Peyer's patch (tissue), 4 donors: ENCODE measurements at places on chromosomes 12 and 14. TPM values are rescaled to one million over a fixed set of nuclear protein-coding genes. Genes with fewer than 3 reads are reported as not detected.
A peak's percentile ranks its signal among the peaks of the same experiment; 100 is the strongest.

DNA sequence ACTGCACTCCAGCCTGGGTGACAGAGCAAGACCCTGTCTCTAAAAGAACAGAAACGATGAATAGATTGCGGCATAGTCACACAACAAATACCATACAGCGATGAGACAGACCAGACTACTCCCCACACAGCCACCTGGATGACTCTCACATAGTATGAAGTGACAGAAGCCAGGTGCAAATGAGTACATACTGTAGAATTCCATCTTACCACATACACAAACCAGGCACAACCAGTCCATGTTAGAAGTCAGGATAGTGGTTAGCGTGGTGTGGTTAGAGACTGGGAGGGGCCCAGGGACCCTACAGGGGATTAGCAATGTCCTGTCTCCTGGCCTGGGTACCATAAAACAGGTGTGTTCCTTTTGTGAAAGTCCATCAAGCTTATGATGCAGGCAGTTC, 53.8 kb downstream of the FAM222A start:
- no peak overlapping the region for H3K4me3 ChIP-seq
- no peaks in the 10 kb centered on the region for H3K36me3 ChIP-seq
- no peak for DNase-seq
- H3K27ac ChIP-seq, result no peak overlapping the region

DNA sequence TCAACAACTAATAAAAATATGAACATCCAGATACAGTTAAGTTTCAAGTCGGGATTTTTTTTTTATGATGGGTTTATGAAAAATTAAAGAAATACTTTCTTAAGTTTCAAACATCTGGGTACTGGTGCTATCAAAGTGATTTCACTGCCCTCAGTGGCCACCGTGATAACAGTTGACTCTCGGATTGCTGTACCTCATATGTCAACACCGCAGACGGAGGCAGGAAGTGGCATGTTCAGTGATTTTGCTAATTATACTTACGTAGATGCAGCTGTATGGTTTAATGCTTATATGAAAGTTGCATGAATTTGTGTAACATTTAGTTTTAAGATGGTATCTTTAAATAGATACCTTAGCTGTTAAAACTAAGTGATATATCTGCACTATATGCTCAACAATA, 20.8 kb upstream of the FBLN5 start:
- H3K4me3 ChIP-seq, result no peak overlapping the region
- H3K27me3 ChIP-seq, result no peaks in the 10 kb centered on the region
- no peak overlapping the region for H3K27ac ChIP-seq
- peak; percentile 34 for DNase-seq

- peaks cover 8% of the 10 kb centered on the region for H3K4me1 ChIP-seq
- no peak for DNase-seq
- H3K4me3 ChIP-seq, result peak overlapping the region; percentile 97
- no peaks in the 10 kb centered on the region for H3K27me3 ChIP-seq
- no peaks in the 10 kb centered on the region for H3K36me3 ChIP-seq
Measured at GRCh38 chr12:30754383-30754749, 385 bp downstream of the CAPRIN2 start.

GRCh38 chr12:111100003-111100402, 179.6 kb upstream of the MYL2 start:
- no peaks in the 10 kb centered on the region for H3K36me3 ChIP-seq
- H3K27ac ChIP-seq, result no peak overlapping the region
- DNase-seq, result no peak
- H3K4me3 ChIP-seq, result no peak overlapping the region

- no peak overlapping the region for H3K27ac ChIP-seq
- H3K4me1 ChIP-seq, result peaks cover 6% of the 10 kb centered on the region
- H3K4me3 ChIP-seq, result no peak overlapping the region
- no peaks in the 10 kb centered on the region for H3K27me3 ChIP-seq
- no peak for DNase-seq
- no peaks in the 10 kb centered on the region for H3K36me3 ChIP-seq
Measured at GRCh38 chr12:47652521-47653234, 53.2 kb downstream of the RPAP3 start.

- H3K4me1 ChIP-seq, result no peaks in the 10 kb centered on the region
- H3K4me3 ChIP-seq, result no peak overlapping the region
- no peaks in the 10 kb centered on the region for H3K36me3 ChIP-seq
Measured at GRCh38 chr12:480831-481816, 21.4 kb downstream of the B4GALNT3 start.

GRCh38 chr12:7374423-7375144, 69.4 kb downstream of the CD163L1 start:
- H3K27ac ChIP-seq, result no peak overlapping the region
- DNase-seq, result peak; percentile 57
- no peaks in the 10 kb centered on the region for H3K27me3 ChIP-seq
- no peaks in the 10 kb centered on the region for H3K36me3 ChIP-seq
- no peak overlapping the region for H3K4me3 ChIP-seq
- H3K4me1 ChIP-seq, result no peaks in the 10 kb centered on the region

DNA sequence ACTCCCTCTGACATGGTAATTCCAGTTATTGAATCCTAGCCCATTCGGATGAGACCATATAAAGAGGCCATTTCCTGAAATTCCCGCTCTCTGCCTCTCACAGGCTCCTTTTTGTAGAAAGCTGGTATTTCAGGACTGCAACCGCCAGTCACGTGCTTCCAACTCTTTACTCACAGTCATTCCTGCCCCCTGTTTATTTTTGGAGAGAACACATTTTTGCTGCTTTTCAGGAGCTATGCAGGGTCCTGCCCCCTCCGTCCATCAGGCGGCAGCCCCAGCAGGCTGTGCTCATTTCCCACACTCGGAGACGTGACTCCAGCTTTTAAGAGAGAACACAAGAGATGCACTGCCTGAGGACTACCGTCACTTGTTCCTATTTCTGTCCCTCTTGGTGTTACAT, 26.8 kb downstream of the IFT43 start:
- no peak overlapping the region for H3K4me3 ChIP-seq
- DNase-seq, result no peak
- H3K4me1 ChIP-seq, result no peaks in the 10 kb centered on the region
- H3K36me3 ChIP-seq, result no peaks in the 10 kb centered on the region
- peak overlapping the region; percentile 55 for H3K27ac ChIP-seq

DNA sequence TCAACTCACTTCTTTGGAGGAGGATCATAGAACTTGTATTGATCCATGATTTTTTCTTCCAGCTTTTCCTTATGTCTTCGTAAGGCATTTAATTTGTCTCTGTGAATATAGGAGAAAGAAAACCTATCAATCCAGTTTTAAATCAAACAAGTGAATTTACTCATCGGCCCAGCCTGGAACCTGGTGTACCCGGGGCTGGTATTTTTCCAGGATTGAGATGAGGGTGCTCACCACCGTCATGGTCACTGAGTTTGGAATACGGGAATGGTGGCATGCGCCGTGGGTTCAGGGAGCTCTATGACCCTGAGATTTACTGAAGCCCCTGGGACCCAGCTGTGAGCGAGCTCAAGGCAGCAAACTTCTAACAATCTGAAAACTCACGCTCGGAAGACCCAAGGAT, 46.5 kb upstream of the GPR68 start:
- H3K36me3 ChIP-seq, result no peaks in the 10 kb centered on the region
- H3K4me3 ChIP-seq, result no peak overlapping the region
- no peak for DNase-seq
- H3K27ac ChIP-seq, result no peak overlapping the region
- H3K27me3 ChIP-seq, result no peaks in the 10 kb centered on the region

DNA sequence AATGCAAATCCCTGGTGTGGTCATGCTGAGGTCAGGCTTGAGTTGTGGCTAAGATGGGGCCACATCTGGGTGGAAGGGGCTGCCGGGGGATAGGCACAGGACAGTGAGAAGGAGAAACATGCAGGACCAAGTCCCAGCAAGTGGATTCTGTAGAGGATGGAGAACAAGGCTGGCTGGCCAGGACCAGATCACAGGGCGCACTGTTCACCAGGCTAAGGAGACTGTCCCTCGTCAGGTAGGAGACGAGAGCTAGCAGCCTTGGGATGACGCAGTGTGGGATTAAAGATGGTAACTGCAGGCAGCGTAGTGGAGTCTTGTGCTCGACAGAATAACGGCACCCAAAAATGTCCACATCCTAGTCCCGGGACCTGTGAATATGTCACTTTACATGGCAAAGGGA, 336.1 kb downstream of the BCL11B start:
- no peak overlapping the region for H3K4me3 ChIP-seq
- no peak for DNase-seq
- no peaks in the 10 kb centered on the region for H3K36me3 ChIP-seq
- no peaks in the 10 kb centered on the region for H3K4me1 ChIP-seq
- H3K27me3 ChIP-seq, result no peaks in the 10 kb centered on the region

DNA sequence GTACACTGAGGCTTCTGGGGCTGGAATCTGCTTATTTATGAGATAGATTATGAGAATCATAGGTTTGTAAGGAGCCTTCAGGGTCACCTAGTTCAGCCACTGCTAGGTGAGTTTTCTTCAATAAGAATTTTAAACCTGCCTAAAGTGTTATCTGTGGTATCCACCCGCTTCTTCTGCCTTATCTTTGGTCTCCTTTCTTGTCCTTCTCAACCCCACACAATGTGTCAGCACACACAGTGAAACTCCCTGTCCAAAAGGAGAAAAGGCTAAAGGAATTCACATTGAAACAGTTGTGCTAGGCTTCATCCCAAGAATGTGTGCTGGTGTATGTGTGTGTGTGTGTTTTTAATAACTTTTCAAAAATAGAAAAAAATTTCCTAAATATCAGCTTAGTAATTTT, 259.3 kb upstream of the BTG1 start:
- no peaks in the 10 kb centered on the region for H3K27me3 ChIP-seq
- DNase-seq, result no peak
- no peaks in the 10 kb centered on the region for H3K4me1 ChIP-seq
- H3K27ac ChIP-seq, result no peak overlapping the region
- H3K36me3 ChIP-seq, result no peaks in the 10 kb centered on the region
- H3K4me3 ChIP-seq, result no peak overlapping the region

DNA sequence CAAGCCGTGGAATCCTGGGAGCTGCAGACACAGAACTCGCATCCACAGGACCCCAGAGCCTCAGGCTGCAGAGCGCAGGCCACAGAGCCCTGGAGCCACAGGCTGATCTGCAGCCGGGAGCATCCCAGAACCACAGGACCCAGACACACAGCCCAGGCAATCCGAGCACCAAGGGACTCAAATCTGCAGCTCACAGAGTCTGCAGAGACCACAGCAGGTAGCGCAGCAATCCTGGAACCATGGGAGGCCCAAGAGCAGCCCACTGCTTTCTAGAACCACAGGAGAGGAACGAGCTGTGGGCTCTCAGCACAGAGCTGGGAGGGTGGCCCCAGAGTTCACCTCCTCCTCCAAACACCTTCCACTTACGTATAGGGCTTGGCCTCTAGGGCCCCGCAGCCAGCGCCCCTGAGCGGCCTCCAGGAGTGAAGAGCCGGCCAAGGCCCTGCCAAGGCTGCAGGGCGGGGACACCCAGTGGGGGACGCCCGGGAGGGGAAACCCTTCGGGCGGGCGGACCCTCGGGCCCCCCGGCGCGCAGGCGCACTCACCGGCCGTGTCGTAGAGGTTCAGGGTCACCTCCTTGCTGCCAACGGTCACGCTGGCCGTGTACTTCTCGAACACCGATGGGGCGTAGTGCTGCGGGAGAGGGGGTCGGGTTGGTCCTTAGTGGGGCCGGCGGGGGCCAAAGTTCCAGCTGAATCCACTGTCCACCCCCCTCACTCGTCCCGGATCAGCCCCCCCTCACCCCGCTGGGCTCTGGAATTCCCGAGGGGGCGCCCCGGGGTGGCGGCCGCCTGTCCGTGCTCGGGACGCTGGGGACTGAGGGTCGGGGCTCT, 665 bp downstream of the RHOF start:
- H3K4me1 ChIP-seq, result peaks cover 78% of the 10 kb centered on the region
- DNase-seq, result peak; percentile 73
- H3K4me3 ChIP-seq, result peak overlapping the region; percentile 77
- no peaks in the 10 kb centered on the region for H3K27me3 ChIP-seq

DNA sequence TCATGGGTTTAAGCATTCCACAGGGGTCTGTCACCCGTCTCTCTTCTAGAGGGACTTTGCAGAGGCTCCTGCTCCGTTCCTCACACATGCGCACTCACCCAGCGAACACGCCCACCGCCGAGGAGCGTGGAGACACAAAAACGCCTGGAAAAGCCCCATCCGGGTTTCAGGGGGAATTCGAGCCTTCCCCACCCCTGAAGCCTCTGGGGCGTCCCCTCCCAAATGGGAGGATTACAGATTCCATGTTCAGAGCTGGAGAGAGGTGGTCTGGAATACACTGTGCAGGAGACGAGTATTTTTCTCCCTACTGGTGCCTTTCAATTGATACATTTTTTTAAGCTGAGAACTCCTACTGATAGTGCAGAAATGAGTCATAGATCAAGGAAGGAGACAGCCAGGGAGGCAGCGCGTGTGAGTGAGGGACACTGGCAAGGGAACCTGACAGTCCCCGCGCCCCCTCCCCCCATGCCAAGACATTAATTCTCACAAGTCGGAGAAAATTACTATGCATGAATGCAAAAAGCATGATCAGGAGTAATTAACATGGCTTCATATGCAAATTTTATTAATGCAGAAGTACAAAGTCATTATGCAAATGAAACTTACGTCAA, 36.9 kb downstream of the BCL11B start:
- no peaks in the 10 kb centered on the region for H3K27me3 ChIP-seq
- no peak overlapping the region for H3K4me3 ChIP-seq
- no peaks in the 10 kb centered on the region for H3K4me1 ChIP-seq
- H3K27ac ChIP-seq, result no peak overlapping the region

Gene KRT72
- 1.1 TPM for total RNA-seq

Gene E2F7
- 17.3 TPM for total RNA-seq

Gene ADAMTS20
- total RNA-seq, result not detected

Gene SLC17A8
- 61.9 TPM for total RNA-seq

Gene SPTB
- 2.5 TPM for total RNA-seq

Gene TBX3
- total RNA-seq, result 90.0 TPM

Gene LMNTD1
- not detected for total RNA-seq

Gene C1S
- total RNA-seq, result 125 TPM
